ENCODE measurements at places on chromosomes 6 and 20.

DNA sequence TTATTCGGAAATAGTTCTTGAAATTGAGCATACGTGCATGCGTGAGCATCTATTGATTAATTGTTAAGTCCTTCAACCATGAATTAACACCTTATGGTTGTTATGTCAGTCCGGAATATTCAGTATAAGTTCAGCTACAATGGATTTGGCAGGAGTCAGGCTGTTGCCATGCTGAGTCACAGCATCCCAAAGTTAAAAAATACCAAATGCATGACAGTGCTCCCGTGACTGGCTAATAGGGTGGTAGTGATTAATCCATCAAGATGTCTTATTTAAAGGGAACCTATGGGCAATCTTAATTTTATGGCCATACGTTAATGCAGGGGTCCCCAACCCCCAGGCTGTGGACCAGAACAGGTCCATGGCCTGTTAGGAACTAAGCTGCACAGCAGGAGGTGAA is 10.5 kb downstream of the RAE1 start:
- no peak for DNase-seq

GRCh38 chr20:60215816-60216730 is 257.9 kb downstream of the CDH26 start:
- no peak for DNase-seq

DNA sequence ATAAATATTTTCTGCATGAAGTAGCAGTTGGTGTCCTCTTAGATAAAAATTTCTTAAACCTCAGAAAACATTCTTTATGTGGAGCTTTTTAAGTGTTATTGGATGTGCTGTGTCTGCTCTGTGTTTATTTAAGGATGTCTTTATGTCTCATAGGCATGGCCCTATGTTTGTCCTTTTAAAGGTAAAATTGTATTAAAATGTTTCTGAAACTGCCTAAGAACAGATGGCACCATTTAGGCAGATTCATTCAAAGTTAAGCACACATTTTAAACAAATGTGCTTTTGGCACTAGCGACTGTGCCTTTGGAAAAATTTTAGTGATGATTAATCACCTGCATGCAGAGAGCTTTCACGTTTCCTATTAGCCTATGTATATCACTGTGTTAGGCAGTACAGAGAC is 125.2 kb downstream of the KIF6 start:
- DNase-seq, result no peak

GRCh38 chr6:158713469-158713868 is 63.6 kb downstream of the SYTL3 start:
- DNase-seq, result no peak

- DNase-seq, result no peak
These were observed 97.7 kb upstream of the KCNQ5 start for GRCh38 chr6:72524011-72524645.

- DNase-seq, result no peak
These were observed 95.6 kb downstream of the RAMACL start for GRCh38 chr6:166490671-166491500.

DNA sequence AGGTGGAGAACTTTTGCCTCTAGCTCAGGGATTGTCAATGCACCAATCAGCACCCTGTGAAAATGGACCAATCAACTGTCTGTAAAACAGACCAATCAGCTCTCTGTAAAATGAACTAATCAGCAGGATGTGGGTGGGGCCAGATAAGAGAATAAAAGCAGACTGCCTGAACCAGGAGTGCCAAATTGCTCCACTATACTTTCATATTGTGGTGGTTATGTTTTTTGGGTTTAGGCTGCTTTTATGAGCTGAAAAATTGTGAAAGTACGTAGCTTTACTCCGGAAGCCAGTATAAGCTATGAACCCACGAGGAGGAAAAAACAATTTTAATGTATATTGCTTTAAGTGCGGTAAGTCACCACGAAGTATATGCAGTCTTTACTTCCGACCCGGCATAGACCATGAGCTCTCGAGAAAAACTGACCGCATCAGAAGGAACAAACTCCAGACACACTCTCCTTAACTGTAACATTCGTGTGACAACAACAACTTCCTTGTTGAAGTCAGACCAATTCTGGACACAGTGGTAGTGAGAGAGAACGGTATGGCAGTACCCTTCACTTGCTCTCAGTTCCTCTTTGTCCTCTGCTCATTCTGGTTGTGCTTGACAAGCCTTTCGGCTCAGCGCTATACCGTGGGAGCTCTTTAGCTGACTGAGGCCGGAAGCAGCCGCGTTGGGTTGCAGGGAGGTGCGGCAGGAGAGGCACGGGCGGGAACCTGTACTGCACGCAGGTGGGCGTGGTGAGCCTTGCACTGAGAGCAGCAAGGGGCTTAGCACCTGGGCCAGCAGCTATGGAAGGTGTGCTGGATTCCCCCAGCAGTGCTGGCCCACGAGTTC is 81.9 kb upstream of the E2F3 start:
- peak; percentile 65 for DNase-seq

GRCh38 chr20:38216201-38216600 is 44.3 kb downstream of the KIAA1755 start:
- DNase-seq, result no peak

GRCh38 chr6:129104131-129104530 is 221.2 kb downstream of the LAMA2 start:
- no peak for DNase-seq

DNA sequence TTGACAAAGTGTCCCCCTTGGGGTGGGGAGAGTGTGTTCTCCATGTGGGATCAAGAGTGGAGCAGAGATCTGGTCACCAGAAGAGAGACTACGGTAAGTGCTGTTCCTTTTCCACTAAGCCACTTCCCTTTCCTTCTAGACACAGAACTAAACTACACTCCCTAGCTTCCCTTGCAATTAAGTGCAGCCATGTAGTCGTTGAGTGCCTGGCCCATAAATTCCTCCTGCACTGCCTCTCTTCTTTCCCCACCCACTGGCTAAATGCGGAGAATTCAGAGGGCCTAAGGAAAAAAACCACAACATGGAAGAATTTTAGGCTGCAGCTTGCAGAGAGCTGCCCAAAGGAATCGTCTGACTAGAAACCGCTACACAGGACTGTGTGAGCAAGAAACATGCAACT is 1.5 kb downstream of the WDR27 start:
- no peak for DNase-seq

GRCh38 chr6:684831-685636 is 7.9 kb downstream of the EXOC2 start:
- peak; percentile 54 for DNase-seq

DNA sequence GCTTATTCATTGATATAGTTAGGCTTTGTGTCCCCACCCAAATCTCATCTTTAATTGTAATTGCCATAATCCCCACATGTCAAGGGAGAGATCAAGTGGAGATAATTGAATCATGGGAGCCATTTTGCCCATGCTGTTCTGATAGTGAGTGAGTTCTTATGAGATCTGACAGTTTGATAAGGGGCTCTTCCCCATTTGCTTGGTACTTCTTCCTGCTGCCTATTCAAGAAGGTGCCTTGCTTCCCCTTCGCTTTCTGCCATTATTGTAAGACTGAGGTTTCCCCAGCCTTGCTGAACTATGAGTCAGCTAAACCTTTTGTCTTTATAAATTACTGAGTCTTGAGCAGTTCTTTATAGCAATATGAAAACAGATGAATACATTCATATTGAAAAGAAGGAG is 45.6 kb downstream of the CENPW start:
- no peak for DNase-seq

DNA sequence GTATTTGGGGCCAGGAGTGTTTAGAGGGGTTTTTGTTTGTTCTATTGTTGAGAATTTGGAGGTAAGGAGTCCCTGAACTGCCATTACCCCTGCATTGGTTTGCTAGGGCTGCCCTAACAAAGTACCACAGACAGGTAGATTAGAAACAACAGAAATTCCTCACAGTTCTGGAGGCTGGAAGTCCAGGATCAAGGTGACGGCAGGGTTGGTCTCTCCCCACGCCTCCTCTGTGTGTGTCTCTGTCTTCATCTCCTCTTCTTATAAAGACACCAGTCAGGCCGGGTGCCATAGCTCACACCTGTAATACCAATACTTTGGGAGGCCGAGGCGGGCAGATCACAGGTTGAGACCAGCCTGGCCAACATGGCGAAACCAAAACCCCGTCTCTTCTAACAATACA is 97.1 kb upstream of the FAM8A1 start:
- no peak for DNase-seq

GRCh38 chr6:37696220-37696840 is 1.4 kb downstream of the MDGA1 start:
- peak; percentile 15 for DNase-seq

GRCh38 chr6:143111443-143111842 is 50.8 kb downstream of the AIG1 start:
- no peak for DNase-seq

DNA sequence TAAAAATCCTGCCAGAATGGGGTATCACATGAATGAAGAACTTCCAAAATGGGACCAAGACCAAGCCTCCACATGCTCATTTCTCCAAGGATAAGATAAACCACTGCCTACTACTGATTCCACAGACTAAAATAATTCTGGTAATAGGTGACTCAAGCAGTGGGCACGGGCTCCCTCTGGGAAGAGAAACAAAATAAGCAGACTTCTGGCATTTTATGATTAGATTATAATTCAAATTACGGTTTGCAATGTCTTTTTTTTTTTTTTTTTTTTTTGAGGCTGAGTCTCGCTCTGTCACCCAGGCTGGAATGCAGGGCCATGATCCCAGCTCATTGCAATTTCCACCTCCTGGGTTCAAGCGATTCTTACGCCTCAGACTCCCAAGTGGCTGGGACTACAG is 16.0 kb downstream of the UQCC1 start:
- no peak for DNase-seq

- no peak for DNase-seq
These were observed 54.3 kb upstream of the CNR1 start for GRCh38 chr6:88220493-88220892.

DNA sequence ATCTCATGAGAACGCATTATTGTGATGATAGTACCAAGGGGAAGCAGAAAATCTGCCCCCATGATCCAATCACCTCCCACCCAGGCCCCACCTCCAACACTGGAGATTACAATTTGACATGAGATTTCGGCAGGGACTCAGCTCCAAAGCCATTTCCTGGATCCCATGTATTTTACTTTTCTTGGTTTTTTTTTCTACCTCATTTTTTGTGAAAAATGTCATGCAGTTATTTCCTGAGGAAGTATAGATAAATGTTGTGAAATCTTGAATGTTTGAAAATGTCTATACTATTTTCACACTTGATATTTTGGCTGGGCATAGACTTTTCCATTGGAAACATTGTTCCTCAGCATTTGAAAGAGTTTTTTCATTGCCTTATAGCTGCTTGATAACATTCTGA is 9.1 kb upstream of the BRPF3 start:
- no peak for DNase-seq

DNA sequence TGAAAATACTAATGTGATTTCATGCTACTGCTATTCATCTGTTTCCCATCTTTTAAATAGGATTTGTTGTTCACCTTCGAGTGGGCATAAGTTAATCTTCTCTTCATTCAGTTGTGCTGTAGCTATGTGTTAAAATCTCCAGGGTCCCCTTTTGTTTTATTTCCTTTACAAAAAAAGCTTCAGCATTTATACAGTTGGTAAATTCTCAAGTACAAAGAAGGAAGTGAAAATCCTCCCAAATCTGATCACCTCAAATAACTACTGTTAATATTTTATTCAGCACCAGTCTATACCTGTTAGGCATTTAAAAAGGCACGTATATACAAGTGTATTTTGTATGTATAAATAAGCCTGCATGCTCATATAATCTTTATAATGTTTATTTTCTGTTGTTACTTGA is 251.2 kb downstream of the TMEM242 start:
- no peak for DNase-seq

GRCh38 chr6:47075741-47076421 is 33.7 kb upstream of the ADGRF1 start:
- no peak for DNase-seq

GRCh38 chr20:2867081-2867864 is 6.0 kb upstream of the PTPRA start:
- DNase-seq, result no peak

DNA sequence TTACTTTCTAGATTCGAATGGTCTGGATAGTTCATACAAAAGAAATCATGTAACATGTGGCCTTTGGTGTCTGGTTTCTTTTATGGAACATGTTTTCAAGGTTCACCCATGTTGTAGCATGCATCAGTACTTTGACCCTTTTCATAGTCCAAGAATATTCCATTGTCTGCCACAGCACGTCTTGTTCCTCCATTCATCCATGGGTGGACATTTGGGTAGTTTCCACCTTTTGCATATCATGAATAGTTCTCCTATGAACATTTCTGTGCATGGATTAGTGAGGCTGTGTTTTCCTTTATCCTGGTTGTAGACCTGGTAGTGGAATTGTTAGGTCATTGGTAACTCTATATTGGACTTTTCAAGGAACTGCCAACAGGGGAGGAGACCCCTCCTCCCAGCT is 31.7 kb downstream of the GSTA3 start:
- no peak for DNase-seq

- DNase-seq, result no peak
These were observed 681.6 kb upstream of the FLRT3 start for GRCh38 chr20:15018966-15019365.

DNA sequence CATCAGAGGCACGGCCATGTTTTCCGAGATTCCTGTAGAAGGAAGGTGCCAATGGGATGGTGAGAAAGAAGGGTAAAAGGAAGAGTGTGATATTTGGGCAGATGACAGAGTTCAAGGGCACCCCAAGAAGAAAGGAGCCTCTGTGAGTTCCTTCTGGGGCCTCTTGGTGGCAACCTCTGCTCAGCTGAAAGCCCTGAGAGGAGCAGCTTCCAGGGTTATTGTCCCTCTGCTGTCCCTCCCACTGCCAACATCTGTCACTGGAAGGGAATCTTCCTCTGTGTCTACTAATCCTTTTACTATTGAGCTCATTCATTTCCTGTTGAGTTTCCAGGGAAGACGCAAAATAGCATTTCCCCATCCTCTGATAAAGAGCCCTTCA is 40.0 kb upstream of the KCNK16 start:
- no peak for DNase-seq

DNA sequence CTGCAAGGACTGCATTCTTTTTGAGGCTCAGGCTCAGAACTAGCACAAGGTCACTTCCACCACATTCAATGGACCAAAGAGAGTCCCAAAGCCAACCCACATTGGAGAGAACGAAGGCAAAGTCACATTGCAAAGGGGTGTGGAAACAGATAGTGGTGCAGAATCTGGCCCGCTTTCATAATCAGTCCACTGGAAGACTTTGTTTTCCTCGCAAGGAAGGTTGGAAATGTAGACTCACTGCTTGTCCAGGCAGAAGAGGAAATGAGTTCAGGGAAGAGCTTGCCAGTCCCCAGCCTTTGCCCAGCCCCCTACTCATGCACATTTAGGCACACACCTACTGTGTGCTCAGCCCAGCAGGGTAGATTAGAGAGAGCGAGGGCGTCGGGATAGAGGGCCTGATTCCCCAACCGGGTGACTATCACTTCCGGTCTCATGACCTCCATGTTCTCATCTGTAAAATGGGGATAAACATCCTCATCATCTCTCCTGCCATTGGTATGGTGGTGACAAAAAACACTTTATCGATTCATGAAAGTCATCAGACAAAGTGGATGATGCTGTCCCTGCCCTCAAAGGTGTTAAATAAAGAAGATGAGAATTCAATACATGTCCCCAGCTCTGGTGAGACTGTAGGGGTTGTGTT is 24.3 kb upstream of the CCN5 start:
- DNase-seq, result no peak

DNA sequence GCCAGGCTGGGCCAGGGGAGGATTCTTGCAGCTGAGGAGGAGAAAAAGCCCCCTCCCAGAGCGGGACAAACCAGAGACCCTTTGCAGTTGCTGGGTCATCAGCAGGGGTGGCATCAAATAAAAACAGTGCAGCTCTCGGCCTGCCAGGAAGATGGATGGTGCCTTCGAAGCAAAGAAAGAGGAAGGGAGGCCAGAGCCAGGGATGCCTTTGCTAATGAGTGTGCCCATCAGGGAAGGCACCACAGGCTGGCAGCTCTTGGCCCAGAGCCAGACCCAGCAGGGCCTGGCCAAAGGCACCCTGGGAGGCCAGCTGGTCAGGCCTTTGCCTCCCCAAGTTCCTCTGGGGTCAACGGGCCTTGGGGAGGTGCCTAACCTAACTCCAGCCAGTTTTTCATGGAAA is 26.3 kb upstream of the ZNF318 start:
- DNase-seq, result no peak
